Suppressor macrophage treated with lipopolysaccharide for 1 hour (primary cell): ENCODE measurements at places on chromosomes 5 and 9.

- no peak for DNase-seq
Measured at GRCh38 chr5:132273631-132274030, 16.1 kb downstream of the PDLIM4 start.

DNA sequence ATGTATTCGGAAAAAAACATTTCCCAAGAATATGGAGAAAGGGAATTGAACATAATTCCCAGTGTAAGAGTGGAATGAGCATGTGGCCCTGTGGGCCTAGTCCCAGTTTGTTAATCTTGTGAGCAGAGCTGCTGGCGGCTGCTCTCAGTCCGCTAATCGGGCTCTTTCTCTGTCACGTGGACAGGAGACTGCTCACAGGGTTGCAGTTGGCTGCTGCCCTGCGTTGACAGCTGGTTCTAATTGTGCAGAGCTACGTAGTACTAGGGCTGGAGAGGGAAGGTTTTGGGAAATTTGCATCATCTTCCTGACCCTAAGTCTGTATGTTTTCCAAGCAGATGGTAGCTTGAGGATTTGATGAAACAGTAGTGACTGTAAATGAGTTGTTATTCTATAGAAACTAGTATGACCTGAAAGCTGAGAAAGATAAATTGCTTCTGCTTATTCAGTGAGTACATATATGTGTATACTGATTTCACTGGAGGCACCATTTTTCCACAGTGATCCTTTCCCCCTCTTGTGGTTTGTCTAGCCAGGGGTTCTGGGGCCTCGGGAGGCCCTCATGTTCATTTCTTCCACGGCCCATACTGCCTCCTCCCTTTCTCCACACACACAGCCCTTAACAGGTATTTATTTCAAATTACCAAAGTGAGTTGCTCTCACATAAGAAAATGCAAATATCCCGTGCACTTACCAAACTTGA lies 100.6 kb downstream of the ANGPTL2 start:
- DNase-seq, result no peak

- peak; percentile 49 for DNase-seq
Measured at GRCh38 chr5:119290161-119290569, 65.7 kb upstream of the TNFAIP8 start.

GRCh38 chr5:68265822-68266395 lies 50.4 kb downstream of the PIK3R1 start:
- DNase-seq, result no peak

DNA sequence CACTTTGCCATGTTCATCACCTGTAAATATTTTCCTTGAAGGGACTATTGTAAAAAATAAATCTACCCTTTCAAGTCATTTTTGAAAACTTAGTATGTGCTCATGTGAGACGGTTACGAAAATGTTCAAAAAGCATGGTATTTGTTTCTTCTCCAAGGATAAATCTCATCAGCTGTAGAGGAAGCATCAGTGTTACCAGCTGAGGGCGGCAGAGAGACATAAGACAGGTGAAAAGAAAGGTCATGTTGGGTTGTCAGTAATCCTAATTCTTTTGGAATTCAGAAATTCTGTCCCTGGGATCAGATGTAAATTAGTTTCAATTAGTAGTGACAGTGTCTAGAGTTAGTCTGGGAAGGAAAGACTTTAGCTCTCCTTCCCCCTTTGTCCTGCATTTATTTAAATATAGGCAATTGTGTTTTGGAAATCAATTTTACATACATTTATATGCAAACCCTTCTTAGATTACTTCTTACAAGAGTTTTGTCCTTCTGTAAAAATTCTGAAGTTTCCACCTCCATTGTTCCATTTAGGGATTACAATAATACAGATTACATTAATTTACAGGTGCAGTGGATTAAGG lies 791.9 kb upstream of the CDH6 start:
- DNase-seq, result peak; percentile 39

DNA sequence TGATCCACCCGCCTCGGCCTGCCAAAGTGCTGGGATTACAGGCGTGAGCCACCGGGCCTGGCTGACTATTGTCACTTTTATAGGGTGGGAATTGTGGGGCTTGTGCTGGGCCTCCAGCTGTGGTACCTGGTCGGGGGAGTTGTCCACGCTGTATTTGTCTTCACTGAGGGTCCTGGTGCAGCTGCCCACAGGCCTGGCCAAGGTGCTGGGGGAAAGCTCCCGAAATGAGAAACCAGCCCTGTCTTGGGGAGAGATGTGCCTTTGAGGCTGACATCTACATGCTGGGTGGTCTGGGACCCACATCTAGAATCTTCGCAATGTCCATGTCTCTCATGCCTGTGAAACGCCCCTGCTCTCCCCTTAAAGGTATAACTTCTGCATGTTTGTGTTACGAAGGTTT lies 2.6 kb downstream of the EXOC3 start:
- DNase-seq, result no peak

GRCh38 chr9:7117676-7118561 lies 360.1 kb downstream of the KDM4C start:
- no peak for DNase-seq

GRCh38 chr9:131892902-131893500 lies 153.1 kb upstream of the RAPGEF1 start:
- no peak for DNase-seq

DNA sequence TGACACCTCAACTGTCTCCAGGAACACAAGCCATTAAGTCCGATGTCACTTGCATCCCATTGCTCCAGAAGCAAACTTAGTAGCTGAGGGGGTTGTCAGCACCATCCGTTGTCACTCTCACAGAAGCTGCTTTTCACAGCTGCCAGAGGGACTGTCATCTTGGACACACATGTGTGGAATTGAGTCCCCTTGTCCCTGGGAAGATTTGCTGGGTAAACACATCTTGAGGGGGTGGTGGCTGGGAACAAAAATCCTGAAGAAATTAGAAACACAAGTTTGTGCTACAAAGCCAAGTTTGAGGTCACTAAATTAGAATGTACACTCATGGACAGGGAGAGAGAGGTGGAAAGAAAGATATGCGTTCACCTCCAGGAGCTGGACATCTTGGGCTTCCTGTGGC lies 55.2 kb upstream of the ADRA1B start:
- no peak for DNase-seq

GRCh38 chr5:116865651-116866050 lies 291.0 kb upstream of the SEMA6A start:
- DNase-seq, result no peak

- DNase-seq, result no peak
Measured at GRCh38 chr5:155140646-155141045, 127.1 kb downstream of the KIF4B start.

GRCh38 chr5:147168578-147169327 lies 66.1 kb upstream of the STK32A start:
- peak; percentile 24 for DNase-seq

GRCh38 chr5:39191216-39191615 lies 28.1 kb downstream of the FYB1 start:
- no peak for DNase-seq

DNA sequence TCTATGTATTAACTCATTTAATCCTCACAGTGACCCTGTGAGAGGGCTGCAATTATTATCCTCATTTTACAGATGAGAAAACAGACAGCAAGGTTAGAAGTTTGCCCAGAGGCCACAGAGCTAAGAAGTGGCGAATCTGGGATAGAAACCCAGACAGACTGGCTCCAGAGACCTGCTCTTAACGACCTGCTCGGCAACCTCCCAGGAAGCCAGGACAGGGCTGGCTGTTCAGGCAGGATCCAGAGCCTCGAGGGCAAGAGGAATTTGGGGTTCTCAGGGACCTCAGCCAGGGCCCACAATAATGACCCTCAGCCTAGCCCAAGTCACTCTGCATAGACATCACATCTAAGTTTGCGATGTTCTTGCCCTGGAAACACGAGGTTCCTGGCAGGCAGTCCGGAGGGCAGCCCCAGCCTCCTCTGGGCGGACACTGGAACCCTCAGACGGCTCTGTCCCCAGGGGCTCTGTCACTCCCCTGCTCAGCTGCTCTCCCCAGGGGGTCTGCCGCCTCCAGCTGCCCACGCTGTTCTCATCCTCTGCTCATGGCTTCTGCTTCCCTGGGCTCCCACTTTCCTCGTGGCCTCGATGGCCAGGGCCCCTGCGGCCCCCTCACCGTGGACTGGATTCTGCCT lies 138.5 kb upstream of the ERCC6L2 start:
- DNase-seq, result no peak

GRCh38 chr5:72386639-72387038 lies 66.5 kb downstream of the PTCD2 start:
- peak; percentile 69 for DNase-seq

DNA sequence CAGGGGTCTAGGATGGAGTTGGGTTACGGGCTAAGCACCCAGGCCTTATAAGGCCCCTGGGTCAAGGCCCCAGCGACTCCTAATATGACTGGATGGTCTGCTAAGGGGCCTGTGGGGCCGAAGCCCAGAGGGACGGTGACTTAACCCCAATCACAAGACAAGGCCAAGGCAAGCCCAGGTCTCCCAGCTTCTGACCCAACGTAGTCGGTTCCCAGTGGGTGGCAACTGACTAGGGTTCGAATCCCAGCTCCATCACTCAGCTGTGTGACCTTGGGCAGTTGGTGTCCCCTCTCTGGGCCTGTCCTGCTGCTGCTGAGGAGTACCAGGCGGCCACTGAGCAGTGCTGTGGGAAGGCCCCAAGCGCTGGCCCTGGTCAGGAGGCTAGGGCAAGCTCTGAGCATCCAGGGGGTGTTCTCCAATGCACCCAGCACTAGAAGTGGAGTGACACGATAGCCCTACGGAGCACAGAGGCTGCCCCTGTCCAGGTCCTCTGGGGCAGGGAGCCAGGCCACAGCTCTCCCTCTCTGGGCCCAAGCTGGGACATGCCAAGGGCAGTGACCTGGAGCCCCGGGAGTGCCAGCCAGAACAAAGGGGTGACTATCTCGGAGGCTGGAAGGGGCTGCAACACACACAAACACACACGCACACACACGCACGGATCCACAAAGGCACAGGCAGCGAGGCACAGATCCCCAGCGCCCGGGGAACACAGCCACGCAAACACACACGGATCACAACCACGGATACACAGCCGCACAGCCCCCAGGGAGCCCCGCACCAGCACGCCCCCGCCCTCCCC lies 512 bp downstream of the AK1 start:
- DNase-seq, result no peak

DNA sequence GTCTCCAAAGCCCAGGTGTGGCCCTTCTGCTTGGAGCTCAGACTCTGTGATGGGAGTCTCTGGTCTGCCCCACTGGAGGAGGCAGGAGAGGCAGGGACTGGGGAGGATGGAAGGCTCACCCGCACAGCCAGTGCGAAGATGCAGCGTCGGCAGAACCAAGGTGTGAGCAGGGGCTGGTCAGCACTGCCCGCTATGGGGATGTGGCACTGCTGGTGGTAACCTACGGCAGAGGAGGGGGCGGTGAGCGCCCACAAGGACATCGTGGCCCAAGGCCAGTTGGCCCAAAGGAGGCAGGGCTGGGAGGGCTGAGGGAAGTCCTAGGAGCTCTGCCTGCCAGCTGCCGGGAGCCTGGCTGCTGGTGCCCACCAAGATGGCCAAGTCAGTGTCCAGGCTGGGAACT lies 7.3 kb downstream of the PHF19 start:
- no peak for DNase-seq

- no peak for DNase-seq
Measured at GRCh38 chr9:95125652-95126051, 191.9 kb downstream of the FANCC start.

DNA sequence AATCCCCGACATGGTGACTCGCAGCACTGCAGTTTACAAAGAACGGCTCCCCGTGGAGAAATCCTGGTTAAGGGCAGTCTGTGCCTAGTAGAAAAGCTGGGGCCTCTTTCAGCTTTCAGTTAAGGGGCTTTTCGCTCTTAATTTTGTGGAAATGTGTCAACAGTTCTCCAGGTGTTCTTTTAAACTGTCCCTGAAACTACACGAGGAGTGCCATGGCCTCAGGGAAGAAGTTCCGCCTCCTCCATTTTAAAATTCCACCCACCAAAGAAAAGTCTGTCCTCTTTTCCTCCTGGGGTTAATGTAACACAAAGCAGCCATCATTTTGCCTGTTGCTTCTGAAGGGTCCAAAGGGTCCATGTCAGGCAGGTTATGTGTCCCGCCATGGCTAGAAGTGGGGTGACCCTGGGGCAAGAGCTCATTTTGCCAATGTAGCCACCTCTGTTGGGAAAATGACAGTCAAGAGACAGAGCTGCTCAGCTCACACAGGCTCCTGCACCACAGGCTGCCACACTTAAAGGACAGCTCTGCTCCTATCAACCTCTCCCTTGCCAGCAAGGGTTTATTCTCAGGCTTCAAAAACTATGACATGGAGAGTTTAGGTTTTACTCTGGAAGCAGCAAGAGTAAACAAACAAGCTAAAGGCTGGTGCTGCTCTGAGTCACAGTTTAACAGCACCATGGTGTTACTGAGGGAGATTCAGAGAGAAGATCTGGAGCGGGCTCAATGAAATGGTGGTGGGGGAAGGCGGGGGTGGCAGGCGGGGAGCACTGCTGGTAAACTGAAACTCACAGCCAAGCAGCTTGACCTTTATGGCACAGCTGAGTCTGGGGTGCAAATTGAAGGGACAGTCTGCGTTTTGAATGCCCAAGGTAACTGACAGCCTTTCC lies 3.2 kb downstream of the WHRN start:
- DNase-seq, result peak; percentile 56

DNA sequence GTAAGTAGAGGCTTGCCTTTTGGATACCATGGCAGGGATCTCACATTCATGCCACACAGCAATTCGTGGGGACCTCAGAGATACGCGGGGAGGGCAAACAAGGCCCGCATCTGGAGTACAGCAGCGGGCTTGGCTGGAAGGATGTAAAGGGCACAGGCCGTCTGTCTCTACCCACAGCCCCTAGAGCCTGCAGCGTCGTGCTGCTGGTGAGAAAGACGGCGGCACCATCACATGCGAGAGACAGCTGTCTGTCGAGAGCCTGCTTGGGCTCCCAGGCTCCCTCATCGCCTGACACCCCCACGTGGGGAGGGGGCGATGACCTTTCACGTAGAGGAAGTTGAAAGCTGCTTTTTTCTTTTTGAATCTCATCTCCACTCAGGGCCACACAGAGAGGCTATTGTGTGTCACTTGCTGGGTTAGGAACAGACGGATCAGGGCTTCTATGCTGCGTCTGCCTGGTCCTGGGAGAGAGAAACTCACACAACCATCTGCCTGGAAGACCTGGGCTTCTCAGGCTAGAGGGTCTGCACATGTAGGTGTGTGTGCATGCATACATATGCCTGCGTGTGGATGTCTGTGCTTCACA lies 134.6 kb upstream of the PPP1R26 start:
- DNase-seq, result no peak

GRCh38 chr5:126526493-126526892 lies 68.5 kb downstream of the ALDH7A1 start:
- no peak for DNase-seq

- no peak for DNase-seq
Measured at GRCh38 chr5:84378961-84379360, 5.7 kb downstream of the EDIL3 start.

GRCh38 chr5:11047625-11048024 lies 286.6 kb upstream of the DAP start:
- DNase-seq, result no peak

DNA sequence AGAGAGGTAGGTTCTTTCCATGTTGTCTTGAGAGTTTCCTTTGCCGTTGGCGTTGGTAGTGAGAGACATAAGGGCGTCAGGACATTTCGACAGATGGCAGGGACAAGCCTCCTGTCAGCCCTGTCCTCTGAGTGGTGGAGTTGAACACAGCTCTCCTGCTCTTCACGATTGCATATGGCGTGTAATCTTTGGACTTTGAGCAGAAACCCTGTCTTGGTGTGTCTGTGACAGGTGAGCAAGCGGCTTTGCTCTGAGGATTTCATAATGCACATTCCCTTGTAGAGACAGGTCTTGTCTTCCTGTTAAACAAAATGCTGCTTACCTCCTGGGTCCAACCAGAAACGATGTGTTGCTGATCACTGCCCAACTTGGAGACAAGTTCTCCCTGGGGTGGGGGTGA lies 146.5 kb downstream of the NXNL2 start:
- DNase-seq, result no peak

GRCh38 chr5:173175523-173175922 lies 31.2 kb downstream of the BNIP1 start:
- DNase-seq, result no peak

GRCh38 chr5:60961685-60962084 lies 16.7 kb downstream of the NDUFAF2 start:
- peak; percentile 35 for DNase-seq
